Mammary epithelial cell (primary cell): ENCODE measurements at places on chromosomes 5 and 9. TPM values are rescaled to one million over a fixed set of nuclear protein-coding genes. Genes with fewer than 3 reads are reported as not detected.

GRCh38 chr5:96626956-96627355 lies 35.2 kb upstream of the CAST start:
- peak; percentile 86 for DNase-seq

DNA sequence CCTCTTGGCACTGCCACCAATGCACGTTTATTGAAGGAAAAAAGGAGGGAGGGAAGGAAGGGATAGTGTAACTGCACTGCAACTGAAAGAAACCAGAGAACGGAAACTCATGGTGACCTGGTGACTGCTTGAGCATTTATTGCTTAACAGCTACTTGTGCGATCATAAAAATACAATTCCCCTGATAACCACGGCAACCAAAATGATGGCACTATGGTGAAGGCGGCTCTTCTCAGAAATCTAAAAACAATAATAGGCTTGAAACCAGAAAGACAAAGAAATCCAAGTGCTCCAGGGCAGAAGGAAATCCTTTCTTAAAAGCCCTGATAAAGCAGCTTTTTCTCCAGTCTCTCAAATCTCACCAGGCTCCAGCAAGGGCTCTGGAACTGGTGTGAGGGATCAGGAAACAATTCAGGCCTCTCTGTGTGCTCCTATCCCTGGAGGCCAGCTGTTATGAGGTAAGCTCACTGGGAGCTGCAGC lies 1.9 kb downstream of the FBXO10 start:
- no peak for DNase-seq

DNA sequence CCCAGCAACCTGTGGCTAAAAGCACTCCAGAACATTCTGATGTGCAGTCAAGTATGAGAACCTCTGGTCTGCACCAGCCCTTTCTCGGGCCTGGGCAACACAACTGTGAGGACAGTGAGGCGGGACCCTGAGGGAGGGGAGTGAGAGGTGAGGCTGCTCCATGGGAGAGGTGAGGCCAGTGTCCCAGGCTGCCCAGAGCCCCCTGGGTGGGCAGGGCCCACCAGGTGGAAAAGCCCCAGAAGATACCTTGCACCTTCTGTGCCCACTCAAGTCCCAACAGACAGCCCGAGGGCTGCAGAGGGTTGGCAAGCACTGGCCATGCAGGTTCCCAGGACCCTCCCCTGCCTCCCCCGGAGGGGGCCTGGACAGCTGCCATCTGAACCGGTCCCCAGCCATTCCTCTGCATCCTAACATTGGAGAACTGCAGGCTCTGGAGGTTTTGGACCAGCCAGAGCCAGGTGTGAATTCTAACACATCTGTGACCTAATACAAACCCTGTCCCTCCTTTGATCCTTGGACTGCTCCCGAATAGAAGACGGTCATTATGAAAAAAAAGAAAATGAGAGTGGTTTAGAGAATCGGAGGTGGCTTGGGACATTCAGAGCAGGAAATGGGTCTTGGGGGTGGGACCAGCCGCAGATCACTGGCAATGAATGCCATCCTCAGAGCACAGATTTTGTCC lies 57.0 kb downstream of the DUSP1 start:
- no peak for DNase-seq

NIM1K gene
- under 0.01 TPM for total RNA-seq

DNA sequence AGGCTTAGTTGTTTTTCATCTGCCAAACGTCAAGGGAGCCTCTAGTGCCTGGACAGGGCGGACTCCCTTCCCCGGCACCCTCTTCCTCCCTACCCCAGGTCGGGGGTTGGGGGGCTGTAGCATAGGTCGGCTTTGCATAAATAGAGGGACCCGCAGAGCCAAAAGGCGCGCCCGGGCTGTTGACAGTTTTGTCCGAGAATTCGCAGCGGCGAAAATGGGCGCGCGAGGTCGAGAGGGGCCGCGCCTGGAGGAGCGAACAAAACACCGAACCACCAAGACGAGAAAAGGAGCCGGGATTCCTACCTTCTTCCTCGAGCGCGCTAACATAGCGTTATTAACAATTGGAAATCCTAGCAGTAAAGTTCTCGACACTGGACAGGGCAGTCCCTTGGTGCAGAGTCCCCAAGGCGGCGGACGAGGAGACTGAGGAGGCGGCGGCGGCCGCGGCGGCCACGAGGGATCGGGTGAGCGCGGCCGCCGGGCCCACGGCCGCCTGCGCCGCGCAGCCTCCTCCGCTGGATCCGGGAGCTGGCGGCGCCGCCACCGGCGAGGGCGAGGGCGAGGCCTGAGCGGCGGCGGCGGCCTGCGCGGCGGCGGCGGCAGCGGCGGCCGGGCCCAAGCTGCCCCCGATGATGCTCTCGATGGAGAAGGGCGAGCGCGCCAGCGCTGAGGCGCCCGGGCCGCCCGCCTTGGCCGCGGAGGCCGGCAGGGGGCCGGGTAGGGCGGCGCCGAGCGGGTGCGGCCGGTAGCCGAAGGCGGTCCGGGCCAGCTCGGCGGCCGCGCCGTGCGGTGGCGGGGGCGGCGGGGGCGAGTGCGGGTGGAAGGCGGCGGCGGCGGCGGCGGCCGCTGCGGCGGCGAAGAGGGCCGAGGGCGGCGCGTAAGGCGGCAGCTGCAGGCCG lies 1.7 kb downstream of the FOXD1 start:
- DNase-seq = no peak

DNA sequence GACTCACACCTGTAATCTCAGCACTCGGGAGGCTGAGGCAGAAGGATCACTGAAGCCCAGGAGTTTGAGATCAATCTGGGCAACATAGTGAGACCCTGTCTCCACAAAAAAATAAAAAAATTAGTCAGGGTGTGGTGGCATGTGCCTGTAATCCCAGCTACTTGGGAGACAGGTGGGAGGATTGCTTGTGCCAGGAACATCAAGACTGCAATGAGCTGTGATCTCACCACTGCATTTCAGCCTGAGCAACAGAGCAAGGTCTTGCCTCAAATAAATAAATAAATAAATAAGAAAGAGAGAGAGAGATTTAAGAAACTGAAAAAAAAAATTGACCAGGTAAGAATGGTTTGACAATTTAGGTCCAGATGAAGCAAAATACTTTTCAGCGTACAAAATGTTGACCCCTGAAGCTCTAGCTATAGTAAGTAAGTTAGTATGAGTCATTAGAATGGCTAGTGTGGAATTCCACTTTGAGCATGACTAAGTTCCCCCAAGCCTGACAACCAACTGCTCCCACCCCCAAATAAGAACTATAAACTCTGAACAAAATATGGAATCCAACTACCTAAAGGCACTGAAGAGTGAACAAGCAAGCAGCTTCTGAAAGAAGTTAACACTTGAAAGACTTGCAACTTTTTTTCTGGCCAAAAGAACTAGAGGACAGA lies 217.8 kb upstream of the TLE4 start:
- no peak for DNase-seq

DNA sequence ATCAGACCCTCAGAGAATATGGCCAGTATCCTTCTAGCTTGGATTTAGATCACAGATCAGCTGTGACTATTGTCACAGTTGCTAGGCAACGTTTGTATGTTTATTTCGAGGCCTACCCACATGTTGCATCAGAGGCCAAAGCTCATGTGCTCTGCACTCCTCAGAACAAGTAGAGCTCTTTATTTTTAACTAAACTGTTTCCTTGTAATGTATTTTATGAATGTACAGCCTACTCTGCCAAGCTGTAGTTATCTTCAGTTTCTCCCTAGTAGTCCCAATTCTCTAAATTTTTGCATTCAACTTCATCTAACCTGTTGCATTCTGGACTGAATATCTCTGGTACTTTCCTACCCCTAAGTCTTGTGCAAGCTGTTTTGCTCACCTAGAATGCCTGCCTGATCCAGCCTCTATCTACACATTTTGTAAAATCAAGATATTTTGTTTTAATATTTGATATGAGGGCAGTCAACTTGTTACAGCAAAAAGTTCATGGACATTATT lies 52.8 kb downstream of the CAST start:
- peak; percentile 76 for DNase-seq

- DNase-seq = no peak
These were observed 119.5 kb downstream of the YTHDC2 start for GRCh38 chr5:113632996-113633395.

CAMK2A gene
- 0.33 TPM for total RNA-seq

DNA sequence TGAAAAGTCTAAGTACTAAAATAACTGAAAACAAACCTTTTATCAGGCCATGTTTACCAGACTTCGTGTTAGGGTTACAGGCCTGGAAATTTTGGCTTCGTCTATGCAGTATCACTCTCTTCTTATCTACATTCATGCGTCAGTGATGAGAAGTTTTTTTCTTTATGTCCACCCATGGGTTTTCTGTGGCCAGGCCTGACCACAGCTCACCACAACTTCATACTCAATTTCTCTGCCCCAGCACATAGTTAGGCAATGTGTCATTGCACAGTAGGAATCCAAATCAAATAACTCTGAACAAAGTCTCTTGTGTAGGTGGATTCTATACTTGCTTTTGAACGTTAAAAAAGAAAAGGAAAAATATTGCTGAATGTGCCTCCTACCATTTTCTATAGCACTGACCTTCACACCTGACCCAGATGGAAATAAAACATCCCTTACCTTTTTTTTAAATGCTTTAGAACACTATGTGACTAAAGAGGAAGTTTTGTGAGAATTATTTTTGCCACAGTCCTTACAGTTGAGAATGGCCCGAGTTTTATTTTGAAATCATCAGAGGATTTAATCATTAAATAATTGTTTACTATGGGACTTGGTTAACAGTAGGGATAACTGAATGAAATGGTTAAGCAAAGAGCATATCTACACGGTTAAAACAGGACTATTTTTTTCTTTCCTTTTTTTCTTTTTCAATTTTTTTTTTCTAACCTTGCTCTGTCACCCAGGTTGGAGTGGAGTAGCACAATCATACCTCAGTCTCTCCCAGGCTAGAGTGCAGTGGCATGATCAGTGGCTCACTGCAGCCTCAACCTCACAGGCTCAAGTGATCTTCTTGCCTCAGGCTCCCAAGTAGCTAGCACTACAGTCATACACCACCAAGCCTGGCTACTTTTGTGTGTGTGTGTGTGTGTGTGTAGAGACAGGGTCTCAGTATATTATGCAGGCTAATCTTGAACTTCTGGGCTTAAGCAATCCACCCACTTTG lies 1247.0 kb upstream of the ACO1 start:
- DNase-seq = peak; percentile 98
